ENCODE measurements at places on chromosomes 6 and 20.

- no peak for DNase-seq
Measured at GRCh38 chr20:58310291-58310782, 822 bp downstream of the RAB22A start.

DNA sequence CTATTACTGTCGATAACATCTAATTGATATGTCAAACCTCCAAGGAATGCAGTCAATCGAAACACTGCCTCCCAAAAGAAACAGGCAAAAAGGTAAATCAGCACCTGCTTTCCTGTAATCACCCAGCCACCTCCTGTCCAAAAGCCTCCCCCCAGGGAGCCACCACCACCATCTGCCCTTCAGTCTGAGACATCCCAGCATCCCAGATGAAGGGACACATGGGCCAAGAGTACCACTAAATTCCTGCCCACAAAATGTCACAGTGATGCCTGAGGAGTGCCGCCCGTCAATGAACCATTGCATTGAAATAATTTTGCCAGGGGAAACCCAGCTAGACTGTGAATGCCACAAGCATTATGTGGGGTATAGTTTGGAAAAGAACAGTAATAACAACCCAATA, 401.7 kb downstream of the ZFAND3 start:
- DNase-seq, result peak; percentile 3

DNA sequence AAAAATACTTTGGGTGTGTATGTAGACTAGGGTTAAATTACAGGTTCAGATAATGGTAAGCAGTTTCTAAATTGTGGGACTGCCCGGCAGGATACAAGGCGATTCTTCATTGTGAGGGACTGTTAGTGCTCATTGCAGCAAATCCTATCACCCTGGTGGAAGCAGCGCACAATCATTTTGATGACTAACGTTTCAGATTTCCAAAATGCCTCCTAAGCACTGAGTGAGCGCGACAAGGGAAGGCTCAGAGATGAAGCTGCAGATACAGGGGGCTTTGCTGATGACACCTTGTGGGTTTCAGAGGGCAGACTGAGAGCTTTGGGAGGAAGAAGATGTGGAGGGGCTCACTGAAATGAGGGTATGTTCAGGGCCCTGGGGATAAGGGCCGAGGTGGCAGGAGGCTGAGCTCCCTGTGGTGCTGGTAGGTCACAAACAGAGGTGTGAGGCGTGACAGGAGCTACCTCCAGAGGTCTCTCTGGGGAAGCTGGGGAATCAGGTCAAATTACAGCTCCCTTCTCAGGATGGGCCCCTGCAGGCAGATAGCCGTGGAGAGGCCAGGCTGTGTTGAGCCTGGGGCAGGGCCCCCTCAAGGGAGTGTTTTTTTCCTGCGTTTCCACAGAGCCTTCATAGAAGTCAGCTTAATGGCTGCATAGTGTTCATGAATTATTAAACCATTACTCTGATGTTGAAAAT, 84.5 kb upstream of the FYN start:
- DNase-seq, result peak; percentile 74

DNA sequence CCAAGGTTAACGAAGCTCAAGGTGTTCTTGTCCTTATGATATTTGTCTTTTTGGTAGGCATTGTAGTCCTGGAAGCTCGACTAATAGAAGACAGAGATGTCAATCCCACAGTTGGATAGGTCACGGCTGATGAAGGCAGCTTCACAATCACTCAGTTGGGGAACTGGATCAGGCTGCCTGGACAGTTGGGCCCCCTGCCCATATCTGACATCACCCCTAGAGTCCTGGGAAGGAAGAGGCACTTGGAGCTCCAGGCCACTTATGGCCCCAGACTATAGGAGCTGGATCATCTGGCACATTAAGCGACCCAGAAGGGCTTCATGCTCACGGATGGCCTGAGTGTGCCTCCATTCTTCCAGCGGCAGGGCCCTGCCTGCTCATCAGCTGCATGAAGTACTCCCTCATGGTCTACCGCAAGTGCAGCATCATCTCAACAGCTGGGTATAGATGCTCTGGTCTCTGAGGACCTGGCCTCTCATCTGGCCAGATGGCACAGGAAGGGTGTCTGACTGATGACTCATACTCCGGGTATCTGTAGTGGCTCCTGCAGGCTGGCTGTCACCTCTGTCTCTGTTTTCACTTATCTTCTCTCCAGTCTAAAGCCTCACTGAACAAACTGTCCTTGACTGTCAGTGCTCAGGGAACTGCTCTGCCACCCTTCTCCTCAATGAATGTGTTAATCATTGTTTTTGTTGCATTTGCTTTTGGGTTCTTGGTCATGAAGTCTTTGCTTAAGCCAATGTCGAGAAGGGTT, 29.2 kb upstream of the SSR1 start:
- DNase-seq, result no peak

GRCh38 chr6:126909493-126909892, 209.0 kb upstream of the RSPO3 start:
- DNase-seq, result no peak

- DNase-seq, result no peak
Measured at GRCh38 chr6:31490115-31490873, 7.7 kb upstream of the MICB start.

- no peak for DNase-seq
Measured at GRCh38 chr6:57183336-57183735, 11.2 kb downstream of the BAG2 start.

DNA sequence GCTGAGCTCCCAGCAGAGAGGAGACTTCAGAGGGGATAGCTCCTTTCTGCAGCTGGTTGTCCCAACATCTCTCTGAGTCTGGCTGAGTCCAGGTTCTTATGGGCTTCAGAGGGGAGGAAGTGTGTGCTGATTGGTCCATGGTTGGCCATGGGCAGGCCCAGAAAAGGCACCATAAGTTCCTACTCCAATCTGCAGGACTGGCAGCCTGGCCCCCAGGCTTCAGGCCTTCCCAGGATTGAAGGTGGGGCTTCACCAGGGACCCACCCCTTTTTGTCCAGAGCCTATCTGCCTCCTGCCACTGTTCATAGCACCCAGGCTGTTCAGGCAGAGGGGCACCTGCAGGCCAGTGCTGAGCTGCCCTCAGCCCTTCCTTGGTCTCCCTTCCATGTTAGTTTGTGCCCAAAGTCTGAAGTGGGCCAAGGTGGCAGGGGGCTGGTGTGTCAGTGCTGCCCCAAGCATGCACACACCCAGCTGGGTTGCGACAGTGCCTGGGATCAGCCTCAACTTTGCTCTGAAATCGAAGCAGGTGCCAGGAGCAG, 21.6 kb upstream of the TOP1 start:
- DNase-seq, result no peak

DNA sequence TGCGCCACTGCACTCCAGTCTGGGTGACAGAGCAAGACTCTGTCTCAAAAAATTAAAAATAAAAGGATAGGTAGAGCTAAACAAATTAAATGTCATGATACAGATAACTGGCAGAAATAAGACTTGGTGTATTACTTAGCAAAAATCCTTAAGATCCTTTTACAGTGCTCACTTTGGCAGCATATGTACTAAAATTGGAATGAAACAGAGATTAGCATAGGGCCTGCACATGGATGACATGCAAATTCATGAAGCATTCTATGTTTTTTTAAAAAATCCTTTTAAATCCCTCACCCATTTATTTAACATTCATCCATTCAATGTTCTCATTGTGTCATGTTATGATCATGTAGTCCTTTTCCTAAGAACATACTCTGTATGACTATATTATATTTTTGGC, 528.8 kb downstream of the CD83 start:
- DNase-seq, result no peak

DNA sequence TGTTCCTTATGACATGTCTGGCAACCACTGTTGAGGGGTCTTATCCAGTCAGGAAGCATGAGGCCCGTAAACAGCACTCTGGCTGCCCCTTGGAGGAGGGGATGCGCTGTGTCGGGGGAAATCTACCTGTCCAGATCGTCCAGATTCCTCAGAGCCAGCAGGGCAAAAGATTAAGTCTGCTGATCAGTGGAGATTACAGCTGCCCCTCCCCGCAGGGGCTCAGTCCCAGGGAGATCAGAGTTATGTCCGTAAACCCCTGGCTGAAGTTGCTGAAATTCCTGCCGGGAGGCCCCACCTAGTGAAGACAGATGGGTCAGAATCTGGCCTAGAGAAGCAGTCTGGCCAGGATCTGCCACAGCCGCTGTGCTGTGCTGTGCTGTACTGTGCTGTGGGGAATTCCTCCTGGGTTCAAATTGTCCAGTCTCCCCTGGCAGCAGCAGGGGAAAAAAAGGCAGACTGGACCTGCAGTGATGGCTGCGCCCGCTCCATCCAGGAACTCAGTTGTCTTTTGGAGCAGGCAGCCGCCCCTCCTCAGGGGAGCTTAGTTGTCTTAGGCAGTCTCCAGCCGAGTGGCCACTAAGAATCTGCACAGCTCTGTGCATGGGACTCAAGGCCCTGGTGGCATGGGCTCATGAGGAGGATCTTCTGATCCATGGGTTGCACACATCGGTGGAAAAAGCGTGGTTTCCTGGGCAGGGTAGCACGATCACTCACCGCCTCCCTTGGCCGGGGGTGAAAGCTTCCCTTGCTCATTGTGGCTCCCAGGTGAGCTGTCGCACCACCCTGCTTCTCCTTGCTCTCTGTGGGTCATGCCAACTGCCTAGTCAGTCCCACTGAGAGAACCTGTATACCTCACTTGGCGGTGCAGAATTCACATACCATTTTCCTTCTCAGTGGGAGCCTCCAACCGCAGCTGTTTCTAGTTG, 1368.8 kb upstream of the ADGRB3 start:
- DNase-seq, result no peak

- no peak for DNase-seq
Measured at GRCh38 chr6:110044096-110044495, 66.0 kb downstream of the GPR6 start.

DNA sequence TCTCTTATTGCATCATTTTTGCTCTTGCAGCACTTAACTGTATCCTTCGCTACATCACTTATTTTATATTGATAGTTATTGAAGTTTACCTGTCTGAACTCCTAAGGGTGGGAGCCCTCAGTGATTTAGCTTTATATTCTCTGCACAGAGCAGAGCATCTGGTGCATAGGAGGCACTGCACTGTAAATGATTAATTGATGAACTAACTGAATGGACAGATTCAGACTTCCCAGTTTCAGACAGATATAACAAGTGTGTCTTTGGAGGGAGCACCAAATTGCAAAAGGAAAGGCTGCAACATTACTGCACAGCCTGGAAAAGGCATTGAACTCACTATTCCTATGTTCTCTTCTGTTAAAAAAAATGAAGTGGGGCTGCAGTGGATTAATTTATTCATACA, 160.3 kb downstream of the EDN1 start:
- DNase-seq, result no peak

DNA sequence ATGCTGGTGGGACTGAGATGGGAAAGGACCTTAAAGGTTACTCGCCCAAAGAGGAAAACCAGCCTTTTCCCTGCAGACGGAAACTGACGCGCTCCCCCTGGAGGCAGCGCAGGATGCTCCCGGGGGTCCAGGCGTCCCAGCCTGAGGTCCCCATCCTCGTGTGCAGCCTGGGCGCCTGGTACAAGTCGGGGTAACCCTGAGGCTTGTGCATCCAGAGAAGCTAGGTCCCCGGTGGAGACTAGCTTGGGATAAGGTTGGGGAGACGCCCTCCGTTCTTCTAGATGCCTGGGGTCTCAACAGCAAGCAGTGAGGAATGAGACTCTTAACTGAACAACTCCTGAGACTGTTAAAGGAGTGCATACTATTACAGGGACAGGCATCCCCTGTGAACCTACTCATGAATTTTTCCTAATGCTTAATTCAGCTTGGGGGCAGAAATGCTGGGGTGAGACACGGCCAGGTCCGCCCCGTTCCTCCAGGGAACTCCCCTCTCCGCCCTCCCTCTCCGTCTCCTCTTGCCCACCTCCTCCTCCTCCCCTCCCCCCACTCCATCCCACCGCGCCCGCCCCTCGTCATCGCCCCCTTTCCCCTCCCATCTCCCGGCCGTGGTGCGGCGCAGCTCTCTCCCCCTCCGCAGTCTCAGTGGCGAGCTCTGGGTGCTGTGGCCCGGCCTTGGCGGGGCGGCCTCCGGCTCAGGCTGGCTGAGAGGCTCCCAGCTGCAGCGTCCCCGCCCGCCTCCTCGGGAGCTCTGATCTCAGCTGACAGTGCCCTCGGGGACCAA, at the start of gene PRSS35:
Gene PRSS35 (plus strand): TSS at position 634 of the 781 bp plus-strand sequence. CDS start 10,908 bp downstream, outside the sequence.
- DNase-seq, result no peak

DNA sequence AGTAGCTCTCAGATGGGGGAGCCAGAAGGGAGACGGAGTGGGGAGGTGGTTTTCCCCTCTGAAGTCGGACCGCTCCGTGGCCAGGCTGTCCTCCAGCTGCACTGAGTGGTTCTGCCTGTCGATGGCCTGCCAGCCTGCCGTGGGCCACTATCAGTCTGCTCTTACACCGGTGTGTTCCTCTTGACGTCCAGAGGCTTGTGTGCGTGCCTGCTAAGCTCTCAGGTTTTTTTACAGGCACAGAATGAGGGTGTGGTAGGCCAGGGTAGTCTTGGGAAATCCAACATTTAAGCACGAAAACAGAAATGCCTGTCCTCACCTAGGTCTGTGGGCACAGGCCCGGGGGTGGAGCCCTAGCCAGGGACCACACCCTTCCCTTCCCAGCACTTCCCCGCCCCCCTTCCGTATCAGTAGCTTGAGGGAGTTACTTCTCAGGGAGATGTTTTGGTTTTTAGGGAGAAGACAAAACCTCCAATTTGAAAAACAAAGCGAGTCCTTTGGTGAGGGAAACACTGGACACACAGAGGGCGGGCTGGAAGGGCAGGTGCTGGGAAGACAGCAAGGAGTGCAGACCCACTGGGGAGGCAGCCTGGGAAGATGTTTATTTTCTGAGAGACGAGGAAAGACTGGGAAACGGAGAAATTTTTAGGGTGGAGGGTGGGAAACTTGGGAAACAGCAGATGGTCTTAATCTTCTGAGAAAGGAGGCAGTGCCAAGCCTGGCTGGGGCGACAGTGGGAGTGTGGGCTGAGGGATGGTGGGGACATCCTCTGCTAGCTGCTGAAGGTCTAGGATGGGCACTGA, 106.5 kb downstream of the LY86 start:
- DNase-seq, result no peak

GRCh38 chr6:72084992-72085569, 198.7 kb downstream of the RIMS1 start:
- no peak for DNase-seq

GRCh38 chr6:42010185-42010891, 40.0 kb upstream of the TAF8 start:
- no peak for DNase-seq

DNA sequence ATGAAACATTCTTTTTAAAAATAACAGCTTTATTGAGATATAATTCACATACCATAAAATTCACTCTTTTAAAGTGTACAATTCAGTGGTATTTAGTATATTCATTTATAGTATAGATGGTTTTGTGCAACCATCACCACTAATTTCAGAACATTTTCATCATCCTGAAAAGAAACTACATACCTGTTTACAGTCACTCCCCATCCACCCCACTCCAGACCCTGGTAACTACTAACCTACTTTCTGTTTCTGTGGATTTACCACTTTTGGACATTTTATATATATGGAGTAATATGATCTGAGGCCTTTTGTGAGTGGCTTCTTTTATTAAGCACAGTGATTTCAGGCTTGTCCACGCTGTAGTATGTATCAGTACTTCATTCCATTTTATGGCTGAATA, 2.5 kb upstream of the TMEM217 start:
- DNase-seq, result no peak

- DNase-seq, result peak; percentile 42
Measured at GRCh38 chr6:46756469-46757213, 9.9 kb downstream of the ANKRD66 start.

GRCh38 chr6:105452924-105453756, 50.3 kb upstream of the PREP start:
- DNase-seq, result no peak

All from esophagus muscularis mucosa (tissue), 4 donors.